Cardiac septum (tissue), 1 donor: ENCODE measurements at places on chromosomes 2 and 18. TPM values are rescaled to one million over a fixed set of nuclear protein-coding genes. Genes with fewer than 3 reads are reported as not detected.

DNA sequence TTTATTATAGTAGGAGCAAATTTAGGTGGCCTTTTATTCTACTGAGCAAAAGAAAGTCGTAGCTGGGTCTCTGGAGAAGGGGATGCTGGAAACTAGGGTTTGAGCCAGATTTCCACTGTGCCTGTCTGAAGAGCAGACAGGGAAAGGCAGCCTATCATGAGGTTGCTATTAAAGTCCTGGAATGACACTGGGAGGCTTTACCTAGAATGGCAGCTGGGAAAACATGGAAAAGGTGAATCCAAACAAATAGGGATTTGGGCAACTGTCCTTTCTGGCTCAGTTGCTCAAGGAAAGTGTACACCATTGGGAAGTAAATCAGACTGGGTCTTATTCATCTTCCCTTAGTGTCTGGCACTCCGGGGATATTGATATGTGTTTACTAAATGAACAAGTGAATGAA lies 154.6 kb downstream of the MTX2 start:
- DNase-seq = no peak

GRCh38 chr2:55228226-55228563 lies 3.9 kb downstream of the CLHC1 start:
- no peak for DNase-seq

DNA sequence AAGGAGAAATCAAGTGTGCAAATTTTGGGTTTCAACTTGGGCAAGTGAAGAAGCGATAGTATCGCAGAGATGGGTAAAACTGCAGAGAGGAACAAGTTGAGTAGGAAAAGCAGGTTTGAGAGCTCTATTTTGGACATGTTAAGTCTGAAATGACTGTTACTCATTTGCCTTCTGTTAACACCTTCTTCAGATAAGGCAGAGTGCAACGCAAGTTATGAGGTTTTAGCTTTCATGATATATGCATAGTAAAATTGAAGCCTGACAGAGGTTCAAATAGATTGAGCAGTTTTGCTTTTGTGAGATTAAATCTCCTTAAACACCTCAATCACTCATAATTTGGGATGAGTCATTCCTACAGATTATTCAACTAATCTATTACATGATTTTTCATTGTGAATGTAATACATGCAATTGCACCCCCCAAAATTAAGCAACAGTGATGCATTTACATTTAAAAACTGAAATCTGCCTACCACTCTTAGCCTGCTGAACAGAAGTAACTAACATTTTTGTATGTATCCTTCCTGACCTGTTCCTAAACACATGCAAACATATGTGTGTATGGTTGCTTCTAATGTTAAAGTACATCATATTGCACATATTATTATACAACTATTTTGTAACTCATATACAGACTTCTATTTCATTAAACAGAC lies 575.4 kb downstream of the ARHGAP15 start:
- DNase-seq = no peak

DNA sequence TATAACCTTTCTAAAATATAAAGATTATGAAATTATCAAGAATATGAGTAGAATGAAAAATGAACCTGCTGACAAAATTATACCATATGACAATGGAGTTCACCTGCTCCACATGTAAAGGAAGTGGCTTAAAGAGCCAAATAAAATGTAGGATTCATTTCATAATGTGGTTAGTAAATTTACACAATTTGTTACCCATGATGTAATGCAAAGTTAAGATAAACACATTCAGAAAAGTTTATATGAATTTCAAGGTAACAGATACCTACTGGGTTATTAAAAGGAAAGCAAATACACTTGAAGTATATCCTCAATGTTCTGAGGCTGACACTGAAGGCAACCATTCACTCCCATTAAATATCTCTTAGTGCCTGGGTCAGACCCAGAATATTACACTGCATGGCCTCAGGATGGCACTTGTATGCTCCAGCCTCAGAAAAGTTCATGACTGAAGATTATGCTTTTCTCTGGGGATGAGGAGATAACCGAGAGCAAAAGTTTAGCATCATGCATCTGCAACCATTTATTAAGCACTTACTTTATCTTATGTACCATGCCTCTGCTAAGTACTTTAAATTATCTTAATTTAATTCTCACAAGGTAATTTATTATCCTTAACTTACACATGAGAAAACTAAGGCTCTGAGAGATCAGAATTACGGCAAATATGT lies 6.2 kb downstream of the STRN start:
- no peak for DNase-seq

GRCh38 chr2:68643874-68644485 lies 601 bp downstream of the PROKR1 start:
- no peak for DNase-seq

- DNase-seq = peak; percentile 71
These were observed 196.1 kb downstream of the ANKRD30B start for GRCh38 chr18:14943967-14944636.

GRCh38 chr2:6203291-6203959 lies 511.2 kb downstream of the SOX11 start:
- no peak for DNase-seq

- DNase-seq = no peak
These were observed 100.0 kb upstream of the DTNA start for GRCh38 chr18:34609986-34610648.

DNA sequence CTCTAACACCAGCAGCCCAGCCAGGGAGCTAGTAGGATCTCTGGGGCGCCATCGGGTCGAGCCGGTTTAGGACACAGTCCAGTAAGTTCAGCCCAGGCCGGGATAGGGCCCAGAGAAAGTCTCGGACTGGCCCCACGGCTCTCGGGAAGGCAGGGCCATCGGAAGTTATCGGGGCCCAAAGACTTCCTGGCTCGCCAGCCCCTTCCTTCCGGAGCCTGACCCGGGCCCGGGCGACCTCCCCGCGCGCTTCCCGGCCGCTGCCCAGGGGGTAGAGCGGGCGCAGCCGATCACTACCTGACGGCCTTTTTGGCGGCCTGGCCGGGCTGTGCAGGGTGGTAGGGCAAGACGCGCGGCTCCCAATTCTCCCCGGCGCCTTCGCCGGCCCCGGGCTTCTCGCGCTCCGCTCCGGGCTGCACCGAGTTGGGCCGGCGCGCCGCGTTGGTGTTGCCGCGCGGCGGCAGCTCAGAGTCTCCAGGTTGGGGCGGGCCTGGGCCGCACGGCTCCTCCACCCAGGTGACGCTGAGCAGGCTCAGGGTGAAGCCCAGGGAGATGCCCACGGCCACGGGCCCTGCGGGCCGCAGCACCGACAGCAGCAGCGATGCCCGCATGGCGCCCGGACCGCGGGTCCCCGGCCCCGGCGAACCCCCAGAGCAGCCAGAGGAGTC lies 546 bp downstream of the CHPF start:
- DNase-seq = no peak

DNA sequence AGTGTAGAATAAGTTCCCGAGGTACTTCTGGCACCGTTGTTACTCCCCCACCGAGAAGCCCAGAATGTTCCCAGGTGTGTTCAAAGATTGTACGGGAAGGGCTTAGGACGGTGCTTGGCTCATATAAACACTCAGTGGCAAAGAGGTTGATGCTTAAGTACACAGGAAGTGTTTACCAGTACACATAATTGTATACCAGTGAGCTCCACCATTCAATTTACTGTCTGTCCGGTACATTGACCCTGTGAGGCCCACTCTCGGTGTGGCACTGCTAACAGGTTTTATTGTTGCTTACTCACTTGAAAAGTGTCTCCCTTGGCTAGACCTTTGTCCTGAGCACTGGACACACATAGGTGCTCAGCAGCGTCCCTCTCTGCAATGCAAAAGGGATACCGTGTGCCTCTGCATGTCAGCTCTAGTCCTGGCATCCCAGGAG lies 191.0 kb downstream of the NEDD4L start:
- no peak for DNase-seq

DNA sequence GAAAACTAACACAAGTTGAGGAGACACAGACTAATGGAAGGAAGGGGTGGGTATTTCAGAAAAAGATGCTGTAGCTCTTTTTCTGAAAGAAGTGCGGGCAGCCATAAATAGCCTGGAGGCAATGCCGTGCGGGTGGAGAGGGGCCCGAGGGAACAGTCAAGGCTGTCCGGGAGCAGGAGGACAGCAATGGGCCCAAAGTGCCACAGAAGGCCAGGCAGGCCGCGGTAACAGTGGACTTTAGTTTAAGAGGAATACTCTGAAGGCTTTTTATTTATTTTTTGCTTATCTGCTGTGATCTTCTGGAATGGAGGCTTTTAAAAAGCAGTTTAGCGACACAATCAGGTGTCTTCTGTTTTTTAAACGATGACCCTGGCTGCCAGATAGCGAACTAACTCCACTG lies 2.8 kb downstream of the ITGB1BP1 start:
- no peak for DNase-seq

DNA sequence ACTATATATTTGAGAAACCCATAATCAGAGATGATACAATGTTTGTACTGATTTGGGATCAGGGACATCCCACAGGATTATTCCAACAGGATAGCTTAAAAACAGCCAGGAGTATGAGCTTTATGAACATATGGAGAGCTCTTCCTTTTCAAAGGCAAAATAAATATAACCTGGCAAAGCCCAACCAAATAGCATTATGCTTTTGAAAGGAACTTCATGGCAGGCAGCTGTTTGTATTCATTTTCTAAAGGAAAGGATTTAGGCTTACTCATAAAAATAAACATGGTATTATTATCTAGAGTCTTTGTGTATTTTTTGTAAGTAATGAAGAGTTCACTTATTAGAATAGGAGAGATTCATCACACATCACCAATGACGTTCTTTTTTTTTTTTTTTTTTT lies 44.4 kb downstream of the CCDC195 start:
- no peak for DNase-seq

DNA sequence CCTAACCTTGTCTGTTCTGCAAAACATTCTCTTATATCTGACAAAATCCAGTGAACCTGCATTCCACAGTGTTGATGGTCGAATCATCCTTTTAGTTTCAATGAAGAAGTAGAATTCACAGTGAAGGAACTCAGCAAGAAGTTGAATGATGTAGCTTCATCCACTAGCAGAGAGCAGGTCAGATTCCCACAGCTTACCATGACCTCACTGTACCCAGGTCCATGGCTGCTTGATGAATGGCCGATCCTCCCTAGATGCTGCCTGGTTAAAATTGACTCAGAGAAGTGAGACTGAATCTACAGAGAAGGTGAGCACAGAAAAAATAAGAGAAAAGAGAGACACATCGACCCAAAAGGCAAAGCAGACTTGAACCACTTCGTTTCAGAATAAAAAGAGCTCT lies 906.0 kb upstream of the CHAC2 start:
- DNase-seq = no peak

- no peak for DNase-seq
These were observed 18.7 kb downstream of the MEMO1 start for GRCh38 chr2:31992025-31992579.

- no peak for DNase-seq
These were observed 224.6 kb downstream of the CELF4 start for GRCh38 chr18:37341016-37341415.

- DNase-seq = no peak
These were observed 41.6 kb upstream of the SPAG16 start for GRCh38 chr2:213242653-213243052.

- no peak for DNase-seq
These were observed 74.3 kb upstream of the CYRIA start for GRCh38 chr2:16739778-16740581.

- no peak for DNase-seq
These were observed 133.7 kb downstream of the COMMD1 start for GRCh38 chr2:62038975-62039771.

- DNase-seq = no peak
These were observed 124.8 kb downstream of the DYM start for GRCh38 chr18:49335677-49336076.

DNA sequence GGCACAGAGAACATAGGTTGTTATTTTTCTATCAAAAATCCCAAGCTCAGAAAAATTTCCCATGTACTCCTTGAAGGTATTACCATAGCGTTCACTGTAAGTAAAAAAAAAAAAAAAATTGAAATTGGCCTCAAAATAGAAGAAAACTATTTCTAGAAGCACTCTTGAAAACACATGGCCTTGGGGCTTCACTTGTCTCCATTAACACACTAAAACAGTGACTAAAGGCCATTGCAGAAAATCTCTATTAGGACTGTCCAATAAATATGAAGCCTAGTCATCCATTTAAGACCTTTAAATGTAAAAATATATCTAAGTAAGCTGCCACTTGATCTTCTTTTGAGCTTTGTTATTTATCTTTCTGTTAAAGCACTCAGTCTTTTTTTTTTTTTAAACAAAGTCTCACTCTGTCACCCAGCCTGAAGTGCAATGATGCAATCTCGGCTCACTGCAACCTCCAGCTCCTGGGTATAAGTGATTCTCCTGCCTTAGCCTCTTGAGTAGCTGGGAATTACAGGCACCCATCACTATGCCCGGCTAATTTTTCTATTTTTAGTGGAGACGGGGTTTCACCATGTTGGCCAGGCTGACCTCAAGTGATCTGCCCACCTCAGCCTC lies 35.8 kb downstream of the CCDC68 start:
- no peak for DNase-seq

DNA sequence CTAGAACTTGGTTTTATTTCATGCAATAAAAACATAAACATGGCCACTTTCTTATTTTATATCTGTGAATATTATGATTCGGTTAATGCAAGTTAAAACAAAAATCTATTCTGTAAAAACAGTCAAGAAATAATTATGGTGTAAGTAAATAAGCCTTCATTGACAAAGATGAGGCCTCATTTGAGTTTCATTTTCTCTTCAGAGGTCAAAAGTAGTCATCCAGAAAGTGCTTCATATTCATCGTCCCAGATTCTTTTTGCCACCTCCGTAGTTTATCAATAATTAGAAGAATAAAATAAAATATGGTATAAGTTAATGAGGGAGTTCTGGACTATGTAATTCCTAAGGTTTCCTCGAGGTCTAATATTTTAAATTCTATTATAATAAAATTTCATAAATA lies 19.4 kb upstream of the HNRNPA3 start:
- no peak for DNase-seq

GRCh38 chr18:9616049-9616448 lies 1.7 kb upstream of the PPP4R1 start:
- DNase-seq = no peak

- no peak for DNase-seq
These were observed 1.4 kb downstream of the CYRIA start for GRCh38 chr2:16664052-16664731.

- no peak for DNase-seq
These were observed 31.1 kb downstream of the CHN1 start for GRCh38 chr2:174974131-174974530.

GRCh38 chr2:833180-833579 lies 117.5 kb upstream of the SNTG2 start:
- DNase-seq = no peak

The ARHGAP25 gene
- 5.2 TPM for total RNA-seq

The SERPINB12 gene
- not detected for total RNA-seq

The CD8B2 gene
- total RNA-seq = not detected

The PHOSPHO2 gene
- total RNA-seq = 2.2 TPM

The MC2R gene
- total RNA-seq = not detected

The FSIP2 gene
- total RNA-seq = 0.40 TPM

The PLCD4 gene
- total RNA-seq = 0.67 TPM

The LRRTM4 gene
- 1.3 TPM for total RNA-seq

The KCNG2 gene
- total RNA-seq = 0.32 TPM

The ABCB11 gene
- 0.03 TPM for total RNA-seq

The MARCHF4 gene
- total RNA-seq = not detected

The HADHB gene
- total RNA-seq = 532 TPM

The MYCN gene
- total RNA-seq = 0.43 TPM

The AQP12A gene
- not detected for total RNA-seq

The LCT gene
- total RNA-seq = not detected
